Endothelial cell (in vitro differentiated cells): ENCODE measurements at places on chromosomes 5 and 9. TPM values are rescaled to one million over a fixed set of nuclear protein-coding genes. Genes with fewer than 3 reads are reported as not detected.

DNA sequence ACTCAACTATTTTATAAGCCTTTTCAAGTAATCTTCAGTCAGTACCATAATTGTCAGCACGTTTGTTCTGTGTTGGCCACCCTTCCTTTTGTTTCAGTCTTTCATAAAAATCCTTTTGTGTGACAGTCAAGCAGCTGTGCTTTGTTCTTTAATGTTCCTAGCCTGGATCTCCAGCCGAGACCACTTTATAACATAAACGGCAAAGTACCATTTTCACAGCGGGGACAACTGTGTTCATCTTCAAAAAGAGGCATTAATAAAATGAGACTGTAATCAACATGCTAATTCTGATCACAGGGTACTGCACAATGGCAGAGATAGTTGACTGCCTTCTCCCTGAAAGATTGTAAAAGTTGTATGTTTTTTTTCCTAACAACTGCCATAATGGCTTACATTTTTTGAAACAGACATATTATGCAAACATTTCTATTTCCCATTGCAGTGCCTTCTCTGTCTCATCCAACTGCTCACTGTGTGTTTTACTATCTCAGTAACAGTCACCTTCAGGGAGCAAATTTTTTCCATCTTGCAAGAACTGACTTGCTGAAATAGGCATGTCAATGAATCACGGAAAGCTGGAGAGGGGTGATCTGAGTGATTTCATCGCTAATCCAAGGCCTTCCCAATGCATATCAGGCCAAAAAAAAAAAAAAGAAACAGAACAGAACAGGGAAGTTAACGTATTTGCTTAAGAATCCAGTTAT, 828.5 kb upstream of the DMAC1 start:
- DNase-seq = no peak

DNA sequence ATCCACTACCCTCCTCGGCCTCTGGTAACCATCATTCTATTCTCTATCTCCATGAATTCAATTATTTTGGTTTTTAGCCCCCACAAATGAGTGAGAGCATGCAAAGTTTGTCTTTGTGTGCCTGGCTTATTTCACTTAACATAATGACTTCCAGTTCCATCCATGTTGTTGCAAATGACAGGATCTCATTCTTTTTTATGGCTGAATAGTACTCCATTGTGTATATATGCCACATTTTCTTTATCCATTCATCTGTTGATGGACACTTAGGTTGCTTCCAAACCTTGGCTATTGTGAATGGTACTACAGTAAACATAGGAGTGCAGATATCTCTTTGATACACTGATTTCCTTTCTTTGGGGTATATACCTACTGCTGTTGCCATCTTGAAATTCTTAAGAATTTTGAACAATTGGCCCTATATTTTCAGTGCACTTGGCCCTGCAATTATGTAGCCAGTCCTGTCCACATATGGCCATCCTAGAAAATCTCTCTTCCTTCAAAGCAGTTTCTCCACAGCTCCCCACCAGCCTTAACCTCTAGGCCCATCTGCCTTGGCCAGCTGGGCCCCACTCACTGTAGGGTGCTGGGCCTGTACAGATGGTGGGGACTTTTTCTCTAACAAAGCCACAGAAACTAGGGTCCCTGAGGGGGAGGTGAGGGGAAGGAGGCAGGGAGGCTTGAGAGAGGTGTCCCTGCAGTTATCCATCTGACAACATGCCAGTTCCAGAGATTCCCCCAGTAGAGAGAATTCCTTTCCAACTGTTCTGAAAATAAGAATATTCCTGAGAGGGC, 81.9 kb upstream of the LHFPL2 start:
- DNase-seq = no peak

DNA sequence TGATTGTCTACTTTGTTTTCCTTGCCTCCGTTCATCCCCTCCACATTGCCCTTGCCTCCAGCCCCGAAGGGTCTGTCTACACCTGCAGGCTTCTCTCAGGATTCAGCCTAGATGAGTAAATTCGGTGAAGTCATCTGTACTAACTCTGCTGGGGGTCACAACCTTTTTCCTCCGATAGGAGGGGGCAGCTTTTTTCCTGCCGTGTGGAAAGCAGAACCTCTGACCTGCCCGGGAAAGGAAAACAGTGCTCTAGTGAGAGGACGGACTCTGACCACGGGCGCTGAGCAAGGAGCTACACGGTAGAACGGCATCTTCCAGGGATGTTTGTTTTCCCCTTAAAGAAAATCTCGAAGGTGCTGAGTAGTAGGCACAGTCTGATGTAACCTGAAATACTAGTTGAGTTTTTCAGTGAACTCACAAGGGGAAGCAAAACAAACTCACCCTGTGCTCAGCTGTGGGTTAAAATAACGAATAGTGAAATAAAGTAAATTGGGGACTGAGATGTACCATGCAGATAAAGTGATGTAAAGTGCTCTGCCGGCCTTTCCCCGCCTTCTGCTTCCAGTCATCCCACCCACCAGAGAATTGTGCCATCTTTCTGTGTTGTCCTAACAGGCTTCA, 281.8 kb downstream of the AOPEP start:
- DNase-seq = no peak

- no peak for DNase-seq
Measured at GRCh38 chr9:14269916-14270315, 44.0 kb downstream of the NFIB start.

PITX1 gene
- total RNA-seq = 0.87 TPM
